ENCODE measurements at places on chromosomes 16 and 17.

GRCh38 chr17:796609-797008, 14.5 kb downstream of the MRM3 start:
- no peak for DNase-seq

- no peak for DNase-seq
Observed at GRCh38 chr17:29344201-29344856, 45.8 kb upstream of the TAOK1 start.

DNA sequence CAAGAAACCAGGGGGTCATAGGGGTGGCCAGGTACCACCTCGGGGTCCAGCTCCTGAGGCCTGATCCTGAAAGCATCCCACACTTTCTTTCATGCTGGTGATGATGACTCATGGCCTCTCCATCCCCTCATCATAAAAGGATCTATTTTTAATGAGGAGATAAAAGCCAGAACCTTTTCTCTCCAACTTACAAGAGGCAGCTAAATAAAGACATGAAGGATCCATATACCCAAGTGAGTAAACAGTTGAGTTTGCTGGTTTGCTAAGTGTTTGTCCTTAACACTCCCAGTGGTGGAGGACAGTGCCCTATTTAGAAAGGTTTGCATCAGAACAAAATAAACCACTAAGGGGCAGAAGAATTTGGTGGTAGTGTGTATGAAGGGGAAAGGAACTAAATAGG, 383.8 kb downstream of the GRIN2A start:
- DNase-seq, result no peak

DNA sequence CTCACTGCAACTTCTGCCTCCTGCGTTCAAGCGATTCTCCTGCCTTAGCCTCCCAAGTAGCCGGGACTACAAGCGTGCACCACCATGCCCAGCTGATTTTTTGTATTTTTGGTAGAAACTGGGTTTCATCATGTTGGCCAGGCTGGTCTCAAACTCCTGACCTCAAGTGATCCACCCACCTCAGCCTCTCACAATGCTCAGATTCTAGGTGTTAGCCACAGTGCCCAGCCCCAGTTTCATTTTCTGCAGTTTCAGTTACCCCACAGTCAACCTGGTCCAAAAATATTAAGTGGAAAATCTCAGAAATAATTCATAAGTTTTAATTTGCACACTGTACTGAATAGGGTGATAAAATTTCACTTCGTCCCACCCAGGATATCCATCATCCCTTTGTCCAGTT, 28.7 kb downstream of the KNOP1 start:
- DNase-seq, result no peak

- peak; percentile 9 for DNase-seq
Observed at GRCh38 chr16:49890876-49891275, 35.0 kb upstream of the ZNF423 start.

DNA sequence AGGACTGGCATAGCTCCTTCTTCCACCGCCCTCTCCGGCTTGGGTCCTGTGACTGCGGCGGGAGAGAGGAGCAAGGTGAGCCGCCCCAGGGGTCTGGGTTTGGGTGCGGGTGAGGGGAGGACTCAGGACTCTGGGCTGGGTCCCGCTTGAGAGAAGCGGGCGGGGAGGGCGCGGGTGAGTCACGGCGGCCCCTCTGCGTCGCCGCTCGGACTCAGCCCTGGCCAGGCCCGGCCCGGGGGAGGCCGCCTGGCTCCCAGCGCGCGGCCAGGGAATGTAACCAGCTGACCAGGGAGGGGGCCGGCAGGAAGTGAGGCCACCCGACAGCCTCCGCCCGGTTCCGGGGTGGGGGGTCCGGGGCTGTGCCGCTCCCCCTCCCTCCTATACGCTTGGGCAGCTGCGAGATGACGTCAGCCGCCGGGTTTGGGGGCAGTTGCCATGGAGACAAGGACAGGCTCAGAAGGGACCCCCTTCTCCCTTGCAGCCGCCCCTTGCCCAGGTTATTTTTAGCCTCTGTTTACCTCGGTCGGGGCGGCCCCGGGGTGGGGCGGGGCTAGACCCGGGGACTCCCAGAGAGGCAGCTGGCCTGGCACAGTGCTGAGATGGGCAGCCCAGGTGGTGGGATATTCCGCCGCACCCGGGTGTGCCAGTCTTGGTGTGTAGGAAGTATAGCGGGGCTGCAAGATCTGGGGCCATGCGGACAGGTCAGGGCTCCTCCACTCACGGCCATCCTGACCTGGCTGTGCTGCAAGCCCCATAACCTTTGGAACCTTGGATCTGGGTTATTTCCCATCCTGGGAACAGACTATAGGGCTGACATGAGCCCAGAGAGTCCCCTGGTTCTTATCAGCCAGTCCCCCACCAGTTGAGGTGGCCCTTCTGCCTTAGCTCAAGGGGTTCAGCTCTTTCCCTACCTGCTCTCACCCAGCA, 1.6 kb downstream of the RIPOR1 start:
- peak; percentile 57 for DNase-seq

GRCh38 chr17:69913216-69913615, 161.8 kb upstream of the KCNJ16 start:
- no peak for DNase-seq

GRCh38 chr17:80923211-80924110, 68.2 kb upstream of the CHMP6 start:
- DNase-seq, result no peak

DNA sequence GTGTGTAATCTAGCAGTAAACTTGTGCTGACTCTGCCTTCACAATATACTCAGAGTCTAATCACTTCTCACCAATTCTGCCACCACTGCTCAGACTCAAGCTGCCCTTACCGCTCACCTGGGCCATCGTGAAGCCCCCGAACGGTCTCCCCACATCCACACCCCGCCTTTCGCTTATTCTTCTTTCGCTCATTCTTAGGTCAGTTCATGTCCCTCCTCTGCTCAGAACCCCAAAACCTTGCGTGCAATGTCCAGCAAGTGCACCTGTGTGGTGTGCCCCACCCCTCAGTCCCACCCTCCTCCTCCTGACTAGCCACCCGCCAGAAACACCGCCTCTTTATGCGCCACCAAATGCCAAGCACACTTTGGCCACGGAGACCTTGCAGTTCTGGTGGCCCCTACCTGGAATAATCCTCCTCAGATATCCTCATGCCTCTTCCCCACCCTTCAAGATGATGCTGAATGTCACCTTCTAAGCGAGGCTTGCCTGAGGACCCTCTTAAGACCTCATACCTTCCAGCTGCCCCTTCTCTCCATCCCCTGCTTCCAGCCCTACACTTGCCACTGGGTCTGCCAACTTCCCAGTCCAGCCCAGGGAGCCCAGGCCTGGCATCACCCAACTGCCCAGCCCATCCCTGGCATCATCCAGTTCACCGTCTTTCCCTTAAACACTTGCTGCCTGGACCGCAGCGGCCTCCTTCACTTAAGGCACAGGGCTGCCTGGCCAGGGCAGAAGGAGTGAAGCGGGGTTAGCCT, 34.3 kb upstream of the RBFOX3 start:
- DNase-seq, result no peak

- DNase-seq, result no peak
Observed at GRCh38 chr17:7340179-7340578, 3.9 kb downstream of the ACAP1 start.
